Uterus (tissue), 4 donors: ENCODE measurements at places on chromosomes 12 and 14. TPM values are rescaled to one million over a fixed set of nuclear protein-coding genes. Genes with fewer than 3 reads are reported as not detected.

DNA sequence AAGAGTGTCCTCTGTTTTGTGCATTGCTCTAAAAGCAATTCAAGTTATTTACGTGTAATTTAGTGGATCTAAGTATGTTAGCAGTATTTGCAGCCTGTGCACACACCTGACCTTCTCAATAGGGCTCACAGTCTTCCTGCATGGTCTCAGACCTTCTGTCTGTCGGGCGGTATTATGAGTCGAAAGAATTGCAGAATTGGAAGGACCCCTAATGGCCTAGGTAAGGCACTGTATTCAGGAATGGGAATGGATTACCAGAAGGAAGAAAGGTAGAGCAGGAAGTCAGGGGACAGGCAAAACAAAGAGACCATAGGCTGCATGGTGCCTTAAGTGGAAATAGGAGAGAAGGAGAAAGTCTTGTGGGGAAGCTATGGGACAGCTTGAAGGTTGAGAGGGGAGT lies 341.6 kb downstream of the VRK1 start:
- no peaks in the 10 kb centered on the region for H3K27me3 ChIP-seq
- no peak overlapping the region for H3K27ac ChIP-seq
- H3K36me3 ChIP-seq = no peaks in the 10 kb centered on the region
- H3K4me1 ChIP-seq = no peaks in the 10 kb centered on the region

GRCh38 chr12:54240971-54241588 lies 38.8 kb downstream of the CBX5 start:
- H3K4me3 ChIP-seq = no peak overlapping the region
- no peaks in the 10 kb centered on the region for H3K4me1 ChIP-seq
- H3K27me3 ChIP-seq = no peaks in the 10 kb centered on the region

M6PR gene
- total RNA-seq = 128 TPM

DNA sequence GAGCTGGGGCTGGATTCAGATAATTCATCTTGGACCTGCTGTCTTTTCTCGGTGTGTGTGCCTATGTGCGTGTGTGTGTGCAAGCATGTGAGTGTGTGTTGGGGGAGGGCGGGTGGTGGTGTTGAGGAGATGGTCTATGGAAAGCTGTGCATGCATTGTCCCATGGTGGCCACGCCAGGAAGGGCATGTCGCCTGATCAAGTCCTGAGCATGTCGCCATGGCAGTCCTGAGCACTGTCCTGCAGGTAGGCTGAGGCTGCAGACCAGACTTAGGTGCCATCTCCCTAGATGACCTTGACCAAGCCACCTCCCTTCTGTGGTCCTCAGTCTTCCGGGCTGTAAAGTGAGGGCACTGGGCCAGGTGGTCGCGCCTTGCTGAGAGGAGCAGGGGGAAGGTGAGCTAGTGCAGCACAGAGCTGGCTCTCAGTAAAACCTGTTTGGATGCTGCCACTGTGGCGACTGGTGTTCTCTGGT lies 81.4 kb downstream of the PAPOLA start:
- no peaks in the 10 kb centered on the region for H3K36me3 ChIP-seq
- DNase-seq = no peak
- no peak overlapping the region for H3K27ac ChIP-seq
- no peak overlapping the region for H3K4me3 ChIP-seq
- H3K4me1 ChIP-seq = no peaks in the 10 kb centered on the region

GRCh38 chr12:52015532-52016041 lies 8.8 kb downstream of the TAMALIN start:
- H3K27ac ChIP-seq = no peak overlapping the region
- no peak for DNase-seq
- no peaks in the 10 kb centered on the region for H3K4me1 ChIP-seq
- no peak overlapping the region for H3K4me3 ChIP-seq
- H3K27me3 ChIP-seq = no peaks in the 10 kb centered on the region

DNA sequence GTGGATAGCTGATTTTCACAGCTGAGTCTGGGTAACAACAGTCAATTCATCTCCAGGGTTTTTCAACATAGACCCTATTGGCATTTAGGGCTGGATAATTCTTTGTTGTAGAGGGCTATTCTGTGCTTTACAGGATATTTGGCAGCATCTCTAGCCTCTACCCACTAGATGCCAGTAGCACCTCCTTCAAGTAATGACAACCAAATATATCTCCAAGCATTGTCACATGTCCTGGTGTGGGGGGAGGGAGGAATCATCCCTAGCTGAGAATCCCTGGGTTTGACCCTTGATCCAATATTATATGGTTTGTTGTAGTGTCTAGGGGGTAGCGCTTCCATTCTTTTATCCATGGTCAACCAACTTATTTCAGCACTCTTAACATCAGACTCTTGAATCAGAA lies 157.2 kb downstream of the ANO4 start:
- DNase-seq = no peak
- no peaks in the 10 kb centered on the region for H3K27me3 ChIP-seq
- H3K27ac ChIP-seq = no peak overlapping the region
- no peak overlapping the region for H3K4me3 ChIP-seq
- no peaks in the 10 kb centered on the region for H3K4me1 ChIP-seq
- H3K36me3 ChIP-seq = no peaks in the 10 kb centered on the region

JPH4 gene
- 7.4 TPM for total RNA-seq

TXNDC16 gene
- total RNA-seq = 22.3 TPM

TSPAN19 gene
- total RNA-seq = 0.59 TPM

- H3K27ac ChIP-seq = no peak overlapping the region
- H3K27me3 ChIP-seq = no peaks in the 10 kb centered on the region
- no peak overlapping the region for H3K4me3 ChIP-seq
- no peaks in the 10 kb centered on the region for H3K4me1 ChIP-seq
- no peaks in the 10 kb centered on the region for H3K36me3 ChIP-seq
- DNase-seq = no peak
These were observed 1749.6 kb upstream of the FLRT2 start for GRCh38 chr14:83780321-83780720.

IRF2BPL gene
- 21.0 TPM for total RNA-seq

- H3K4me1 ChIP-seq = no peaks in the 10 kb centered on the region
- H3K27me3 ChIP-seq = no peaks in the 10 kb centered on the region
- no peak for DNase-seq
- H3K4me3 ChIP-seq = no peak overlapping the region
- H3K27ac ChIP-seq = no peak overlapping the region
These were observed 27.2 kb downstream of the NGB start for GRCh38 chr14:77243853-77244252.
